ENCODE measurements at places on chromosomes 4 and X. TPM values are rescaled to one million over a fixed set of nuclear protein-coding genes. Genes with fewer than 3 reads are reported as not detected.

Gene TMSB15A
- 6.3 TPM for total RNA-seq

Gene LAMTOR3
- 31.0 TPM for total RNA-seq

Gene CCKAR
- 0.13 TPM for total RNA-seq

Gene SHOX
- not detected for total RNA-seq

Gene CCDC149
- 18.2 TPM for total RNA-seq

Gene NMU
- not detected for total RNA-seq

Gene KCND1
- total RNA-seq: 0.56 TPM

Gene GAGE1
- not detected for total RNA-seq

Gene ARFIP1
- 40.3 TPM for total RNA-seq

Gene GASK1B
- total RNA-seq: 25.1 TPM

Gene HELT
- total RNA-seq: not detected

Gene WDFY3
- total RNA-seq: 58.9 TPM

Gene MAGEA12
- total RNA-seq: not detected

Gene SULT1E1
- total RNA-seq: 12.0 TPM

Gene ACE2
- 0.12 TPM for total RNA-seq

Gene MFAP3L
- 0.44 TPM for total RNA-seq

Gene TLR7
- not detected for total RNA-seq

Gene PLAC1
- not detected for total RNA-seq

Gene IL2
- total RNA-seq: not detected

Gene RTL3
- total RNA-seq: not detected

Gene CDX4
- total RNA-seq: not detected

Gene MAGEA1
- not detected for total RNA-seq

Gene ZC4H2
- 3.3 TPM for total RNA-seq

Gene ZIC3
- not detected for total RNA-seq

Gene SYTL5
- total RNA-seq: 0.40 TPM

Gene MAGEA11
- total RNA-seq: not detected

Gene ZNF630
- total RNA-seq: 1.1 TPM

Gene PAGE4
- total RNA-seq: not detected

Gene AMOT
- total RNA-seq: 2.4 TPM

Gene SCML1
- total RNA-seq: 10.4 TPM

Gene BMP3
- total RNA-seq: under 0.01 TPM

Gene AFP
- total RNA-seq: 0.19 TPM

Gene RGN
- total RNA-seq: 7.3 TPM

Gene DHRSX
- total RNA-seq: 24.2 TPM

Gene NEIL3
- total RNA-seq: 6.6 TPM

Gene ATP1B4
- total RNA-seq: not detected

Gene ACSL4
- 162 TPM for total RNA-seq

Gene SPATA4
- total RNA-seq: not detected

Gene GPC4
- 1.1 TPM for total RNA-seq

Gene EMCN
- 7.6 TPM for total RNA-seq

Gene TNIP3
- total RNA-seq: 0.37 TPM

Gene C4orf51
- total RNA-seq: not detected

Gene NCAPG
- 16.3 TPM for total RNA-seq

Gene ARHGAP24
- 53.0 TPM for total RNA-seq

Gene TBX22
- not detected for total RNA-seq

Gene TMPRSS11D
- total RNA-seq: not detected

Gene CT45A1
- not detected for total RNA-seq

Gene ZNF157
- total RNA-seq: 0.12 TPM

Gene GALNTL6
- not detected for total RNA-seq
